ENCODE measurements at places on chromosomes 1 and 21. TPM values are rescaled to one million over a fixed set of nuclear protein-coding genes. Genes with fewer than 3 reads are reported as not detected.

The TM2D1 gene
- total RNA-seq, result 63.6 TPM

DNA sequence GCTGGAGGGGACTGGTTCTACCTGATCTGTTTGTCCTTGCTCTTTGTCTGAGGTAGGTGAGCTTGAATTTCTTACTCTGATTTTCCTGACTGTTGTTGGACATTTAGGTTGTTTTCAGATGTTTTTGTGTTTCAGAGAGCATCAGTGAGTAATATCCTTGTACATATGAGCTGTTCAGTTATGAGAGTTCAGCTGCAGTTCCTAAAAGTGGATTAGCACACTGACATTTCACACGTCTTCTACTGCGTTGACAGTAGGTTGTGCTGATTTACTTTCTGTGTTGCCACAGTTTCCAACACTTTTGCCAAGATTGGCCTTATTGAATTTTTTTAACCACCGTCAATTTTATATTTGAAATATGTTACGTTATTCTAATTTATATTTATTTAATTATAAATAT, 27.7 kb downstream of the CXADR start:
- no peak for DNase-seq

DNA sequence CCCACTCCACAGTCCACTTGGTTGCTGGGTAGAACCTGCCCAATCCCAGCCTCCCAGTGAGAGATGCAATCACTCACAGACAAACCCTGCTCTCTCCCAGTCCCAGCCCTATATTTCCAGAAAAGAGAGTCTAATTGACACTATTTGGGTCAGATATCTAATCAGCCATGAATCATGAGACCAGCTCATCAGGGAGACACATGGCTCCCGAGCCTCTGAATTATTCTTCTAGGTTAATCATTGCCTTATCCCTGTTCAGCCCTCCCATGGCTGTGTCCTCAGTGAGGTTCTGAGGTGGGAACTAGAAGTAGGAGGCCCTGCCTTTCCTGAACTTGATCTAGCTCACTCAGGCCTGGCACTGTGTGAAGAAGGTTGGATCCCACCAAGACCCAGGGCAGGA, 49.9 kb upstream of the ZC3H12A start:
- no peak for DNase-seq

The PGBD5 gene
- 0.42 TPM for total RNA-seq

- DNase-seq, result no peak
Observed at GRCh38 chr1:167533851-167534300, 15.5 kb upstream of the CD247 start.

DNA sequence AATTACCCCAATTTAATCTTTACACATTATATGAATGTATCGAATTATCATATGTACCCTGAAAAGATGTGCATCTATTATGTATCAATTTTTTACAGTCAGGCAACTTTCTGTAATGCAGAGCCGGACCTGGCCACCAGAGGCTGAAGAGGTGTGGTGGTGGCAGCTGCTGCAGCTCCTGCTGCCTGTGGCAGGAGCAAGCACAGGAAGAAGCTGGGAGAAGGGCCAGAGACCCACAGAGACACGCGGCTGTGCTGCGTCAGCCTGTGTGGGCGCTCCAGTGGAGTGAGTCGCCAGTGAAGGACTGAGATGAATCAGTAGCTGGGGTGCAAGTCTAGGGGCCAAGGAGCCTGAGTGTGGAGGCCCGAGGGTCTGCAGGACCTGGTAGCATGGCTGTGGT, 74.3 kb upstream of the COG2 start:
- no peak for DNase-seq

The LAX1 gene
- total RNA-seq, result 1.2 TPM

GRCh38 chr21:42711667-42712066, 58.2 kb downstream of the PDE9A start:
- DNase-seq, result no peak

- DNase-seq, result no peak
Observed at GRCh38 chr1:224873434-224874369, 55.8 kb upstream of the DNAH14 start.

DNA sequence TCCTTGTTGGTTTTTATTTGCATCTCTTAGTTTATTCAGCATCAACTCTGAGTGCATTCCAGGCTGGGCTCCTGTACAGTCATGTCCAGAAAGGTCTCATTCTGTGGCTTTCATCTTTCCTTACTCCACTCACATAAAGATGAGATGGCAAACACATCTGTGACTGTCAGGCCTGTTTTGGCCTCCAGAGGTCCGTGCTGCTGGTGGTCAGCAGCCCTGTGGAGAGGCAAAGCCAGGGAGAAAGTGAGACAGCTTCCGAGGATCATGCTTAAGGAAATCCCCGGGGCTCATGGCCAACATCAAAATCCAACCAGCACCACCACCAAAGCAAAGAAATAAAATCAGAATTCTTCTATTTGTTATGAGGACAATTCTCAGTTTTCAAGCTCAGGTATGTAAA, 96.1 kb upstream of the HIVEP3 start:
- no peak for DNase-seq

GRCh38 chr1:147534386-147534785, 6.9 kb upstream of the BCL9 start:
- DNase-seq, result no peak

- DNase-seq, result no peak
Observed at GRCh38 chr1:24275510-24275909, 43.6 kb upstream of the GRHL3 start.

DNA sequence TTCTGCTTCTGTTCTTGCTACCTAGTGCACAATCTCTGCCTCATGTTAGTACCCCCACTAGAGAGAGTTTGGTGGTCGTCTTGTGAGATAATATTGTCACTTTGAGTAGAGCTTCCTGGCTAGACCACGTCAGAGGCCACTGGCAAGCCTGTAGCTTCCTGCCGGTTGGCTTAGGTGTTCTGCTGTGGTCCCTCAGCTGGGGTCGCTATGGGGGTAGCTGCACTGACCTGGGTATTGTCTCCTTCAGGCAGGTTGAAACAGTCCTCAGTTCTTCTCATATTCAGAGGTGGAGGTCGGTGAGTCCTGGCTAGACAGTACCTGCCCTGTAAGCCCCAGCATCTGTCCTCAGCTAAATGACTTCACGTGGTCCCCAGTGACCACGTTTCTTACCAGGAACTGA, 86.2 kb downstream of the C1orf94 start:
- DNase-seq, result peak; percentile 74

- DNase-seq, result no peak
Observed at GRCh38 chr1:241870336-241870735, 22.3 kb downstream of the EXO1 start.

The CCSAP gene
- total RNA-seq, result 4.8 TPM

GRCh38 chr21:25449950-25450349, 157.3 kb downstream of the MRPL39 start:
- DNase-seq, result no peak

The TPM3 gene
- 205 TPM for total RNA-seq

The CAPZA1 gene
- 61.9 TPM for total RNA-seq

DNA sequence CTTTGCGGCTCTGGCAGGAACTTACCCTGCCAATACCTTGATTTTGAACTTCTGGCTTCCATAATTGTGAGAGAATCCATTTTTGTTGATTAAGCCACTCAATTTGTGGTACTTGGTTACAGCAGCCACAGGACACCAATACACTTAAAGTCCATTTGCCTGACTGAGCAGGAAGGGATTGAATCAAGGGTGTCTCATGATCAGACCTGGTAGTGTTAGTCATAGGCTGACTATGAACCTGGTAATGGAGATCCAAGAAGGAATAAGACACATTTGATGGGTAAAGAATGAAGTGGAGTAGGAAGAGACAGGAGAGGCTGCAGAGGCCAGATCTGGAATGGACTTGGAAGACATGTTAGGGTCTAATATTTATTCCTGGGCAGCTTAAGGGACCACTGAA, 31.2 kb upstream of the MAP1LC3C start:
- no peak for DNase-seq

DNA sequence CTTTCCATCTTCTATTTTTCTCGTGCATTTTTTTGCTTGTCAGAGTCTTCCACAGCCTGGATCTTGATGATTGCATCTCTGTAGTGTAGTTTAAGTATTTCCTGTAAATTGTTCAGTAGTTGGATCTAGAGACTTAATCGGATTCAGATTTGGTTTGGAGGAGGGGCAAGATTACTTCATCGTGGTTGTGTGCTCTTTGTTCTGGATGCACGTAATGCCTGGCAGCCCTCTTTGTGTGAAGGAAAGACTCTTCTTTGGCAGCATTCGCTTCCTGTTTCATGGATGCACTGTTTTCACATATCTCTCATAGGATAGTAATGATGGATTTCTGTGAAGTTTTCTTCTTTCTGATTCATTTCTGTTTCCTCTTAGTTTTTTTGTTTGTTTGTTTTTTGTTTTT, 14.2 kb downstream of the SEMA4A start:
- DNase-seq, result no peak

The GIPC2 gene
- total RNA-seq, result 4.5 TPM

GRCh38 chr1:199273837-199274379, 635.1 kb downstream of the PTPRC start:
- no peak for DNase-seq

DNA sequence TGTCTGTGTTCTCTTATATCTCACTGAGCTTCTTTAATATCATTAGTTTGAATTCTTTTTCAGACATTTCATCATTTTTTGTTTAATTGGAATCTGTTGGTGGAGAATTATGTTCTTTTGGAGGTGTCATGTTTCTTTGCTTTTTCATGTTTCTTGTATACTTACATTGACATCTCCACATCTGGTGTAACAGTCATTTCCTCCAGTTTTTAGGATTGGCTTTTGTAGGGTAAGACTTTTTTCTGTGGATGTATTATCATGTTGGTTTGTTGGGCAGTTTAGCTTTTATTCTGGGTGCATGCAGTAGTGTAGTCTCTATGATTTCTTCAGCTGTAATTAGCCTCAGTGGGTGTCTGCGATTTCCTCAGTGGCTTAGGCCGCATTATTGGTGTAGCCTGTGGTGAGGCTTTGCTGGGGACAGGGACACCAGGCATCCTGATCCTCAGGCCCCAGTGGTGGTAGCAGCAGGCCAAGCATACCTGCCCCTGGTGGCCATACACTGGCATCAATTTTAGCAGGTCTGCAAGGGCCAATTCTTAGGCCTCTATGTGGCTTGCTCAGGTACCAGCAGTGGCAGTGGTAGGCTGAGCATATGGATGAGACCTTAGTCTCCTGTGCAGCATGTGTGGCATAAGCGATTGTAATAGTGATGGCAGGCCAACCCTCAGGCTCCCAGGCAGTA, 77.6 kb upstream of the SAMD13 start:
- DNase-seq, result no peak

The DUSP10 gene
- total RNA-seq, result 11.6 TPM

DNA sequence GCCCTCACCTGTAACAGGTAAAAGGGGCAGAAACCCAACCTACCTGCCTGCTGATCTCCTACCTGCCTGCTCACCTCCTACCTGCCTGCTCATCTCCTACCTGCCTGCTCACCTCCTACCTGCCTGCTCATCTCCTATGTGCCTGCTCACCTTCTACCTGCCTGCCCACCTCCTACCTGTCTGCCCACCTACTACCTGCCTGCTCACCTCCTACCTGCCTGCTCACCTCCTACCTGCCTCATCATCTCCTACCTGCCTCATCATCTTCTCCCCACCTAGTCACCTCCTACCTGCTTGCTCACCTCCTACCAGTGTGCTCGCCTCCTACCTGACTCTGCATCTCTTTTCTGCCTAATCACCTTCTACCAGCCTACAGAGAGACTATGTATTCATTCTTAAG, 452.9 kb downstream of the MATN1 start:
- DNase-seq, result no peak

The MAB21L3 gene
- 0.11 TPM for total RNA-seq

DNA sequence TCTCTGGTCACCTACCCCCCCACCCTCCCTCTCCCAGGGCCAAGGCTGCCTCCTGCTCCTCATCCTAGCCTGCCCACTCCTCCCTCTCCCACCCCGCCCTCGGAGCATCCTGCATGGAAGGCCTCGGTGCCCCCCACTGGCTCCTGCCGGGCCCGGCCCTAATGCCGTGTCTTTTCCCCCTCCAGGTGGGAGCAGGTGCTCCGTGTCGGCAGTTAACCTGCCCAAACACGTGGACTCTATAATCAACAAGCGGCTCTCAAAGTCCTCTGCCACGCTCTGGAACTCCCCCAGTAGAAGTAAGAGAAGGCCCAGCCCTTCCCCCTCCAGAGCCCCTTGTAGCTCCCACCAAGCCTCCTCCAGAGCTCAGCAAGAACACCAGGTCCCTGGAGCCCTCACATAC, 18.8 kb downstream of the MAP7D1 start:
- DNase-seq, result no peak

The PHLDA3 gene
- 63.5 TPM for total RNA-seq

Data from esophagus muscularis mucosa (tissue), 4 donors.